ENCODE measurements at places on chromosomes 6 and 20.

GRCh38 chr6:26045928-26046368 is 41.3 kb upstream of the HFE start:
- DNase-seq = no peak

GRCh38 chr20:46622165-46622564 is 29.1 kb downstream of the SLC13A3 start:
- no peak for DNase-seq

DNA sequence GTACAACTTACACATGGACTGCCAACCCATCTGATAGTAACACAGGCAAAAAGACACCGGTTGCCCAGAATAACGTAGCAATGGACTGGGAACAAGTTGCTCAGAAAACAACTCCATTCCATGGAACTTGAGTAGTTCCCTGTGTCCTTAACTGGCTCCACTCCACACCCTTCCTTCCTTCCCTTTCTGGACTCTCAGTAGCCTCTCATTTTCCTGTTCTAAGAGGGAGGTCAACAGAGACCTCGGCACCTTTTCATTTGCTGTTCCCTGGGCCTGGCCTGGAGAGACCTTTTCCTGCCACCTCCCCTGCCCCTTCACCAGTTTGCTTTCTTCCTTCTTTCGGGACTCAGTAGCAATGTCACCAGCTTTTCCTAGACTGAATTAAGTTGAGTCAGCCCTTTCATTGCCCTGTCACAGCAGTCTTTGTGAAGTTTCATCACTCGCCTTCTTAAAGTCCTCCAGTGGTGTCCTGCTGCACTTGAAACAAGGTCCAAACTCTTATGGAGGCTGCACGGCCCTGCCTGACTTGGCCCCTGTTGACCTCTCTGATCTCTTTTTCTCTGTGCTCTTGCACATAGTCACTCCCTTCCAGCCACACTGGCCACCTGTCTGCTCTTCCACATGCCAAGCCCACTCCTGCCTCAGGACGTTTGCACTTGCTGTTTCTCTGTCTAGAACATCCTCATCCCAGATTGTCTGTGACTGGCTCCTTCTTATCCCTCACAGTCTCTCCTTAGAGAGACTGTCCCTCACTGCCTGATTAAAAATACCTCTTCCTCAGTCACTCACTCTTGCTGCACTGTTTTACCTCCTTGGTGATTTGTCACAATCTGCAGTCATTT is 90.8 kb downstream of the KCNB1 start:
- DNase-seq = no peak

DNA sequence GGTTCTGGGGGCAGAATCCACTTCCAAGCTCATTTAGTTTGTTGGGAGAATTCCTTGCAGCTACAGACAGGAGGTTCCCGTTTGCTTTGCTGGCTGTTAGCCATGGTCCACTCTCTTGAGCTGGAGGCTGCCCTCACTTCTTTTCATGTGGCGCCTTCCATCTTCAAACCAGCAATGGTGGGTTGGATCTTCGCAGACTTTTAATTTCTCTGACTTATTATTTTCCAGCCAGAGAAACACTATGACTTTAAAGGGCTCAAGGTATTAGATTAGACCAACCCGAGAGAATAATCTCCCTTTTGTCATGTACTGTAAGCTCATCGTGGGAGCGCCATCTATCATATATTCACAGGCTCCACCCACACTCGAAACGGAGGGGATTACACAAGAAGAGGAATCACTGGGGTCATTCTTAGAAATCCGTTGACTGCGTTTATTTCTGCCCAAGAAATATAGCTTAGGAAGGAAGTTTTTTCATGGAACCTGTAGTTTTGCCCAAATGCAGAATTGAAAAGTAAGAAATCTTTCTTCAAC is 38.9 kb downstream of the SAMD5 start:
- DNase-seq = no peak
